Stimulated activated CD4-positive, alpha-beta T cell treated with anti-CD3 and anti-CD28 coated beads, Interleukin-4, amount 100 ng/mL, for 4 hours (primary cell): ENCODE measurements at places on chromosomes 7 and 10.
A peak's percentile ranks its signal among the peaks of the same experiment; 100 is the strongest.

- no peak for DNase-seq
These were observed 160.0 kb upstream of the ZNF804B start for GRCh38 chr7:88599528-88599927.

DNA sequence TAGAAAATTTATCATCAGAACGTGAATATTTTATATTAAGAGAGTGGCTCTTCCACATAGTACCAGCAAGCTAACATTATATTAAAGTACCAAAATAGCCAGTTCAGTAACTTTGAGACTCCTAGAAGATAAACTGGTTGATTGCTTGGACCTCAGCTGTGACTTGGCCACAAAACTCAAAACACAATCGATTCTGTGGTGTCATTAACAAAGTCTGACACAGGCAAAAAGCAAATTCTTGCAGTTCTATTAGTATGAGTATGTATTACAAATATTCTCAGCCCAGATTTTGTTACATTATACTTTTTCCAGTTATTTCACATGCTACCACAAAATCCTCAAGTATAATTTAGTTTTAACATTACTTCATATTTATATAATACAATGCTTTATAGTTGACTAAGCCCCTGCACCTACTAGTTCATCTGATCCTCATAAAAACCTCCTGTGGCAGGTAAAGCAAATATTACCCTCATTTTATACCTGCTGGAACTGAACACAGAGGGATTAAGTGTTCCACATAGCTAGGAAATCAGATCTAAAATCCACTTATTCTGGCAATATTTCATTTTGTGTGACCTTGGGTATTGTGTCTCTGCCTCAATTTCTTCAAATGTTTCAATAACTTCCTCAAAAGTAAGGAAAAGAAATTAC, 279.9 kb upstream of the MKLN1 start:
- DNase-seq, result no peak

GRCh38 chr7:120837599-120837998, 20.3 kb downstream of the TSPAN12 start:
- no peak for DNase-seq

- no peak for DNase-seq
These were observed 164.6 kb upstream of the ZMIZ1 start for GRCh38 chr10:78904196-78904595.

- no peak for DNase-seq
These were observed 113.3 kb downstream of the EBF3 start for GRCh38 chr10:129850790-129851189.

DNA sequence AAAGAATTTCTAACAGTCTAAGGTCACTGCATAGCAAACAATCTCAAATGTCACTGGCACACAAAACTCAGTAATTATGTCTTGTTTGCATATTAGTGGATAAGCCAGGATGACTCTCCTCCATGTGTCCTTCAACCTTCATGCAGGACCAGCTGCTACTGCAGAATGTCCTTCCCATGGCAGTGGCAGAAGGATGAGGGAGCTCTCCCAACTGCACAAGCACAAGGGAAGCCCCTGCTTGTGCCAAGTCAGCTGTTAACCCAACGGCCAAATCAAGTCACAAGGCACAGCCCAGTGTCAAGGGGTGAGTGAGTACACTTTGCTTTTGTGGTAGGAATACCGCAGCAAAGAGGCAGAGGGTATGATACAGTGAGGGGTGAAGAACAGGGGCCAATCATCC, 59.3 kb upstream of the VWC2 start:
- DNase-seq, result no peak

DNA sequence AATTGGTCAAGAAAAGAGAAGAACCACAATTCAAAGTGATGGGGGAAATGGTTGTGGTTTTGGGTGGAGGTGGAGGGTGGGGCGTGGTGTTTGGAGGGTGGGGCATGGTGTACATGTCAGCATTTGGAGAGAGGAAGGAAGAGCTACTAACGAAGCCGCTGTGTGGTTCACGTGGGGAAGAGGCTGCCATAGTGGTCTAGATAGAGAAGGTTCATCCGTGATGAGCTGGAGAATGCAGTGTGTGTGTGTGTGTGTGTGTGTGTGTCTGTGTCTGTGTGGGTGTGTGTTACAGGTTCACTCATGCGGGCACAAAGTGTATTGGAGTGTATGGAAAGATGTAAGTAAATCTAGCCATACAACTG, 6.1 kb upstream of the VCL start:
- peak; percentile 44 for DNase-seq

DNA sequence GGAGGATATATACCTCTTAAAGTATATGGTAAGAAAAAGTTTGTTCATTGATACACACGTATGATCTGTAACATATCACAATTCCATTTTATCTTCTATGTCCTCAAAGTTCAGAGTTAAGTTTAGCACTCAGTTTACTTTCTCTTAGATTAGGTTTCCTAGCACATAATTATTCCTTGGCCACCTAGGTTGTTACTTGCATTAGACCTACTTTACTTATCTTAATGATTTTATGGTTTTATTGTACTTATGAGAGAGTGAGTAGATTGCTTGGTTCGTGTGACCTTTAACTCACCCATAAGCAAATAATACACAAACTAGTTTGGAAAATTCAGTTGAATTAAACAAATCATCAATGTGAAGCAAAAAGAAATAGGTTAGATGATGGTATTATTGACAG, 33.9 kb upstream of the SP4 start:
- DNase-seq, result no peak

DNA sequence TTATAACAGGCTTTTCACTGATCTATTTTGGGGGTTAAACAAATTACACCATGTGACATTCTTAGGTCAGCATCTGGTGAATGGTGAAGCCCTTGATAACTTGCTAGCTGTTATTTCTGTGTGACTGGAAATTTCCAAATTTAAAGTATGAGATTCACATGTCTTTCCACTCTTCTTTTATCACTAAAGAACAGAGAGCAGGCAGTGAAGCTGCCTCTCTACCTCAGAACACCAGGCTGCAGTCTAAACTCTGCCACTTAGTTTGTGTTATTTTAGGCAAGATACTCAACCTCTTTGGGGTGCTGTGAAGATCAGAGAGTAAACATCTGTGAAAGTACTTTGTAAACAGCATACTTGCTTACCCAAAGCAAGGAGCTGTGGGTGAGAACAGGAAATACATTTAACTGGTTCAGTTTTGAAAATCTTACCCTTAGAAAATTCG, 15.5 kb upstream of the SP4 start:
- no peak for DNase-seq

GRCh38 chr10:95445837-95446486, 115.2 kb downstream of the SORBS1 start:
- peak; percentile 4 for DNase-seq

- DNase-seq, result no peak
These were observed 356.2 kb upstream of the SHH start for GRCh38 chr7:156168434-156168833.

DNA sequence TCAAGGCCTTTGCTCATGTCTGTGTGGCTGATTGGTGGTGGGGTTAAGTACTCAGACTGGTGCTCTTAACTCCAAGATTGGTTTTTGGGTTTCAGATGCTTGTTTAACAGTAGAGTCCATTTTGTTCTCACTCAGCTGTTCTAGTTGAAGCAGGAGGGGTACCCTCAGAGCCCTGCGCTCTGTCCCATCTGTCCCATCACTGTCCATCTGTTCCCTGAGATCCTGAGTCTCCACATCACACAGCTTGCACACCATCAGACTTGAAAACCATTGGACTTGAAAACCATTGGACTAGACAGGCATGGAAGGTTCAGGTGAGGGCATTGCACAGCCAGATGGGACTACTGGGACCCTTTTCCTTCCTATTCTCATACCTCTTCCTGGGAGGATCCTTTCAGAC, 39.3 kb downstream of the TMEM178B start:
- DNase-seq, result no peak

GRCh38 chr7:79290841-79291497, 162.5 kb downstream of the MAGI2 start:
- no peak for DNase-seq

DNA sequence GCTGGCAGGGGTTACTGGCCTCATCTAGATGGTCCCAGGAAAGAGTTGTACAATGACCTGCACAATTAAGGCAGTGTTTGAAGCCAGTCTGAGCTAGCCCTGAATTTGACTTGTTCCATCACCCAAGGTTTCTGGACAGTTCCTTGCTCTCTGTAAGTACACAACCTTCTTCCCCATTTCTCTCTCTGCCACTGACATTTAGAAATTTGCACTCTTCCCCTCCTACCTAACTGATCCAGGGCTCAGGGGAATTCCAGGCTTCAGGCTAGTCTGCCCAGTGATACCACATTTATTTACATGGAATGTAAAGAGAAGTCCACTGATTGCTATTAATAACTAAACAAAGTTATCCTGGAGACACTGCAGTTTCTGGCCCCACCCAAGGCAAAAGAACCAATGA, 139.0 kb upstream of the GPR26 start:
- DNase-seq, result no peak

DNA sequence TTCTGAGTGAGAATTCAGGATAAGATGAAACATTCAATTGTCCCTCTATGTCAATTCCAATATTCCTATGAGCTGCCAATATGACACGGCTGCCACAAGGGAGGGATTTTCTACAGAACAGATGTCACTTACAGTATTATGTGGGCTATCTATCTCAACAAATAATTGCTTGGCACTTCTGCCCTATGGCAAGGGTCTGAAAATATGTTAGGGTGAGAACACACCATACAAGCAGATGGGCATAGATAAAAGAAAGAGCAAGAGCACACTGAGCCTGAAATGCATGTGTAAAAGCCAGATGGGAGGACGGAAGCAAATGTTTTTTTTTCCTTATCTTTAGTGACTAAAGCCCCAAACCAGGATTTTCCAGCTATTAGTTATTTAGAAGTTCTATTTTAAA, 70.1 kb upstream of the TFEC start:
- no peak for DNase-seq

DNA sequence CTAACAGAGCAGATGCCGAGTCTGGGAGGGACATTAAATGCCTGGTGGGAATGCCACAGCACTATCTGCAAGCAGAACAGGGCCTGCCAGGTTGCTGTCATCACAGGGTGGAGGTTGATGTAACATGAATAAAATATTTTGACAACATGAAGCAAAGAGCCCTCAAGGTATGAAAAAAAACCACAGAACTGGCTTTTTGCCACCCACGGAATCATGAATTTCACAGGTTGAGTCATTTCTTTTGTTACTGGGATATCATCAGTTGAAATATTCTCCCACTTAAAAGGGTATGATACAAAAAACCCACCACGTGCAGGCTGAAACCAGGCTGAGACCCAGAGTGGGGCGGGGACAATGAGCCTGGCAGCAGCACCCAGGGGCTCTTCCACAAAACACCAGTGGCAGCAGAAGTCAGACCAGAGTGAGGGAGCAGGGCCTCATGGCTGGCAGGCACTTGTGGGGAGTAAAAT, 220.1 kb downstream of the TNS3 start:
- no peak for DNase-seq

DNA sequence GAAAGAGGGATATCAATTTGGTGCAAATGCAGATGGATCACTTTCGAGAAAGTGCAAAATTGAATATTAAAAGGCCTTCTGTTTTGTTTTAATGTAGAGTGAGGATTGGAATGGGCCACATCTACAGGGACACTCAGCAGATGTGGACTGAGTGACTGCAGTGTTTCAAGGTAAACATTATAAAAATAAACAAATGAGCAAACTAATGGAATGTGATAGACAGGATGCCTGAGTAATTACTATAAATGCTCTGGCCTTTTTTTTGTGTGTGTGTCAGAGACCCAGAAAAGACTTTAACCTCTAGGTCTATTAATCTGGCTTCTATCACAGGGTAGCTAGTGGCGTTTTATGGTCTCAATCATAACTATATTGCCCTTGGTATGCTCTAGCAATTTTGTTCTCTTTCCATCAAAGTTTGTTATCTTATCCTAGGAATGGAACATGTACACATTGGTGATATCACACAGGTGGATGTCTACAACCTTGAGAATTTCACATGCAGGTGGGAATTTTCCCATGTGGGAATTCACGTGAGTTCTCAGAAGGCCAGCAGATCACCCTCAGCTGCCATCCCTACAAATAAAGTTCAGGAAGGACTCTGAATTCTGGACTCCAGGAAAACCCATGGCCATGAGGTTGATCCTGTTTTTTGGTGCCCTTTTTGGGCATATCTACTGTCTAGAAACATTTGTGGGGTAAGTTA, at the start of gene CPA2:
Gene CPA2, plus strand, starts transcription at position 606 of the 703 bp plus-strand sequence. Its CDS starts 19 bp downstream, at position 625.
- DNase-seq, result no peak

- DNase-seq, result no peak
These were observed 613.5 kb downstream of the PTPRN2 start for GRCh38 chr7:157973971-157974677.

GRCh38 chr10:4213441-4213840, 428.4 kb upstream of the KLF6 start:
- DNase-seq, result no peak

GRCh38 chr7:40192036-40192435, 57.2 kb downstream of the SUGCT start:
- no peak for DNase-seq

DNA sequence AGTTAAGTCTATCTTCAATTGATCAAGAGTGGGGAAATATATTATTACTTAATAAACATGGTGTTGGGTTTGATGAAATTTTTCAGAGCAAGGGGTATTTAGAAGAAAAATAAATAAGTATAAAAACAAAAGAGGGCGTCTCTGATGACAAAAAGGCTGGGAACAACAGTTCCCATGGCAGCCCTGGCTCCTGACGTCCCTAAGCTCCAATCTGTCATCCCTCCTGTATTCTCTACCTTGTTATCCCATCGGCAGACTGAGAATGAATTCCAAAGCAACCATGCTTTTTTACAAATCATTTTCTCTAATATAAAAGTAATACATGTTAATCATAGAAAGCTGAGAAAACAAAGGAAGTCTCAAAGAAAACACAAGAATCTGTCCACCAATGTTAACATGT, 55.5 kb downstream of the SORBS1 start:
- DNase-seq, result no peak

DNA sequence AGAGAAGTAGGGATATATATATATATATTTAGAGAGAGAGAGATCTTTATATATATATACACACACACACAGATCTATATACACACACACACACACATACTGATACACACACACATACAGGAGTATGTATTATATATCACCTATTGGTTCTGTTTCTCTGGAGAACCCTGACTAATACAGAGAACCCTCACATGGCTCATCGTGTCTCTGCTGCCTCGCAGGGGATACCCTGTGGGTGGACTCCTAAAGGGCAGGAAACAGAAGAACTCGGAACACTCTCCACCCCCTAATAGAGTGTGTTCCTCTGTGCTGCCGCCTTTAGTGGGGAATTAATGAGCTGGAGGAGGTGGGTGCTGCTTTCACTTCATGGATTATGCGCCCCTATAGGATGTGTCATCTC, 86.6 kb downstream of the NPY start:
- DNase-seq, result no peak

- no peak for DNase-seq
These were observed 12.0 kb upstream of the GSAP start for GRCh38 chr7:77427996-77428603.

DNA sequence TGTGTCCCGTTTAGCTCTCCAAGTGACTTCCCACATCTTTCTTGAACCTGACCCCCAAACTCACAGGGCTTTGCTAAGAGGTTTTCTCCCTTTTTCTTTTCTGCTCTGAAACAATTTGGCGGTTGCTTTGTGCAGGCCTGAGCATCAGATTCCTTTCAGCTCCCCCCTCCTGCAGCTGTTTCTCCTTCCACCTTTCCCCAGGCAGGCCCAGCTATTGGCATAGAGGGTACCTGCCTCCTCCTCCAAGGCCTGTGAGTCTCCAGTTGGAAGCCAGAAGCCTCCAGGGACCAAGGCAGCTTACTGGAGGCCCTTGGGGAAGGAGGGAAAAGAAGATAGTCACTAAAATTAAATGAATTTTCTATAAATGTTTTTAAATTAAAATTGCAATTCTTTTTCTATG, 7.7 kb downstream of the VAX1 start:
- DNase-seq, result no peak

- no peak for DNase-seq
These were observed 27.6 kb downstream of the SDHAF3 start for GRCh38 chr7:97145068-97145467.
